ENCODE measurements at places on chromosomes 11 and 22.

DNA sequence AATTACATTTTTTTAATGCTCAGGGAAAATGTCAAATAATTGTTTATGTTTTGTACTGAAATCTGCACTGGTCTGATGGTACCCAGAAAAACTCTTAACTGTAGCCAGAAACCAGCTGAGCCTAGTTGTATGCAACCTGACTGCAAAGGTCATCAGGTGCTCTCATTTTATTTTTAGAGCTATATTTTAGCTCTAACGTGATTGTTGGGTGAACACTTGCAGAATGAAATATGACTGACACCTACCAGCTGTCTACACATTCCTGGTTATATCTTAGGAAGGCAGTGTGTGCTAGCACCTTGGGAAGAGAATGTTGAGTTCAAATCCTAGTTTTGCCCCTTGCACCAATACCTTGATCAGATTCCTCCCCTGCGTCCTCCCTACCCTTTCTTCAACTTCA lies 23.6 kb downstream of the PTPRJ start:
- no peak for DNase-seq

DNA sequence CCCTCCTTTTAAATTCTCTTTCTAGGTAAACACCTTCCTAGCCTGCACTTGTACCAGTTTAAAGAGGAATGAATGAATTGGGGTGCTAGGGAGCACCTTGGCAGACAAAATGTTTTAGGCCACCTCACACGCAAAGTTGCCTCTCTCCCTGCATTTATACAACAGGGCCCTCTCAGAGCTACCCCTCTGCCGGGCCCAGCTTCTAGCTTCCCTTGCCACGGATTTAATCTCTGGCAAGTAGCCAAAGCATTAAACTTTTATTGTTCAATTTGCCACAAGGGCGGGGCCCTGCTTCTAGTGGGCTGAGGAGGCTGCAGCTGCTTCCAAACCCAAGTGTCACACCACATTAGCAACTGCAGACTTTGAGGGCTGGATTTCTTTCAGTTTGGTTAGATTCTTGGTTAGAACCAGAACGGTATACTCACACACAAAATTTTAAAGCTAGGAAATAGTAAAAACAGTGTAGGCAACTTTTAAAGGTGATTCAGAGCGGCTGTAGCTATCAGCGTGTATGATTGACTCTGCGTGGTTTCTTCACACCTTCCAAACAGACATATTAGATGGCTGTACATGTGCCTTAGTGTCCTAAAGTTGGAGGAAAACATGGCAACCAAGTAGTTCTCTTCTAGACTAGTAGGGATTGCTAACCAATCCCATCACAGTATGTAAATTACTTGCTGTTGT lies 6.5 kb downstream of the KREMEN1 start:
- peak; percentile 91 for DNase-seq

- DNase-seq: no peak
These were observed 5.8 kb upstream of the BRD1 start for GRCh38 chr22:49833340-49834007.

DNA sequence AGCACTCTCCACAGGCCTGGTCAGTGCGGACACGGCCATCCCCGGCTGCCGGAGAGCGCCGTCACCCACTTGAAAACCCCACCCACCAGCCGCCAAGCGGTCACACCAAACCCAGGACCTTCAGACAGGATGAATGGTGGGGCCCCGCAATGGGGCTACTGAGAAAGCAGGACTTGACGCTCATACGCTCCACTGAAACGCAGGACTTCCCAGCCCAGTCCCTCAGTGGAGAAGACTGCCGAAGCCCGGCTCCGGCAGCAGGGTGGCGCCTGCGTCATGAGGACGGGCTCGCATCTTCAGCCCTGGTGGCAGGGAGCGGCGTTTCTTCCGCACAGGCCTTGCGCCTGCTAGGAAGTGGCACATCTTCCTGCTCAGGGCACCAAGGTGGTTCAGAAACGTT lies 15.3 kb upstream of the PHLDA2 start:
- DNase-seq: no peak

GRCh38 chr11:68508425-68508824 lies 47.9 kb downstream of the PPP6R3 start:
- no peak for DNase-seq

DNA sequence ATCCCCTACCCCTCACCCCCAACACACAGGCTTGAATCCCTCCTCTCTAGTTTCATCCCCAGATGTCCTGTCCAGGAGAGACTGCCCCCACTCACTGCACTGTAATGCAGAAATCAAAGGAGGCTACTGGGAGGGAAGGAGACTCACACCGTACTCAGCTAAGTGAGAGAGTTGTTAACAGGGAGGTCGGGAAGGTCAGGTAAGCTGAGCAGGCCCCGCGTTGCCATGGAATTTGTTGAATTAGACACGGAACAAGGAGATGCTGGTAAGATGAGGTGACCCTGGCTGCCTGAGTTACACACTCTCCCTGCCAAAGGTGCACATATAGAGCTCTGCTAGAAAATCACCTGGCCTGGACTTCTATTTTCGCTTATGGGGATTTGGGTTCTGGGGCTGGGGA lies 197.9 kb downstream of the NXPE2 start:
- DNase-seq: no peak

DNA sequence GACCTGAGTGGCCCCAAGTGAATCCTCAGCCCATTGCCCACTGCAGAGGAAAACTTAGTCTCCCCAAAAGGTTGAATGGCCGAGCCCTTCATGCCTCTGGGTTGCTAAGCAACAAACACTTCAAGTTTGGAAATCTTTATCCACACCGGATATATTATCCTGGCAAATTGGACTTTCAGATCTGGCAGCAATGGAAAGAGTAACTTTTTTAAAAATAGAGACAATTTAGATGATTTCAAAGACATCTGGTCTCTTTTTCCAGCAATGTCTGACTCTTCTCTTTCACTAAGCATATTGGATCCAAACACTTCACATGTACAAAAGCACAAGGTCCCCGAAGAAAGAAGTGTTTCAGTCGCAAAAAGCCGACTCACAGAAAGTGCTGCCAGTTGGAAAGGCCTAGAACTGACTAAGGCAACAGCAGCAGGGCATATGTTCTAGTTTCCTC lies 505.3 kb downstream of the SOX6 start:
- no peak for DNase-seq

DNA sequence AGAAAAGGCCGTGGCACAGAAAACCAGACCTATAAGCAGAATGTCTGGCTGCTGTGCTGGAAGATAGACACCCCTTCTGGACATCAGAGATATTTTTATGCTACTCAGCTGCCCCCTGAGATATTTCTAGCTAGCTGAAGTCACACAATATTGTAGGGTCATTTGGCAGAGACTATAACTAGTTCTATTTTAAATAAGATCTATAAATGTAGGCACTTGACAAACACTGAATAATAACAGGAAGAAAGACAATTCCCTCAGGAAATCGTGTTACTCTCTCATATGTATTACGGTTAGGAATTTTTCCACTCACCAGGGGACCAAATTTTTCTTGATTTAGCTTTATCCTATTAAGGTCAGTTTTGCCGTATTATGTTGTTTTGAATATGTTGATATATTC lies 845.4 kb downstream of the OPCML start:
- no peak for DNase-seq

- peak; percentile 35 for DNase-seq
These were observed 1.2 kb downstream of the SIK3 start for GRCh38 chr11:117097014-117097388.

All from hematopoietic multipotent progenitor cell treated with erythropoietin and hydrocortisone succinate and interleukin-3 and kit ligand, for 4 days (in vitro differentiated cells).